Fibroblast of the aortic adventitia (primary cell): ENCODE measurements at places on chromosomes 1 and 21.

GRCh38 chr21:26715878-26716506, 129.2 kb downstream of the ADAMTS1 start:
- DNase-seq, result peak; percentile 69

DNA sequence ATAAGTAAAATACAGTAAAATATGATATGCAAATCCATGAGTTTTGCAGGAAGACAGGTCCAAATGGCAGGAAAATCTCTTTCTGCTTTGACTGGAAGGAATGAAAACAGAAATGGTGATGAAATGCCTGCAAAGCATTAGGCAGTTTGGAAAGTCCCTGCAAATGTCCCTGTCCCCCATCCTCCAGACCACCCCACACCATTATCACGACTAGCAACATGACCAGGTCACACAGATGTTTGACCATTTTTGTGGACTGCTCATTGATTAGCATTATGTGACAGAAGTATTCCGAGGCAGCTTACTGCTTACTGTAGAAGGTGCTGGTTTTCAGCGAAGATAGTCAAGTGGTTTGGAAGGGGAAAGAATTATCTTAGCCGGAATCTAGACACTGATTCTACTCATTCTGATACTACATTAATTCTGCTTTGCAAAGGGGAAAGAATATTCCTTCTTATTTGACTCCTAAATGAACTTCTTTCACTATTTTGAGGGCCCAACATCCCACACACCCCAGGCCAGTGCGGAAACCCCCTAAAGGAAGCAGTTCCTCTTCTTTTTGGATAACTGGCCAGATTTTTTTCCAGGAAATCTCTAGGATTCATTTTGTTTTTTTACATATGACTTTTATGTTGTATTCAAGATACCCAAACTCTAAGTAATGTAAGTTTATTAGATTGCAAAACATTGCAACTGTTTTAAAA, 9.5 kb upstream of the CR2 start:
- no peak for DNase-seq

GRCh38 chr1:18062185-18062584, 45.4 kb upstream of the IGSF21 start:
- DNase-seq, result no peak

- DNase-seq, result no peak
Observed at GRCh38 chr1:209406168-209406567, 177.3 kb upstream of the CAMK1G start.

DNA sequence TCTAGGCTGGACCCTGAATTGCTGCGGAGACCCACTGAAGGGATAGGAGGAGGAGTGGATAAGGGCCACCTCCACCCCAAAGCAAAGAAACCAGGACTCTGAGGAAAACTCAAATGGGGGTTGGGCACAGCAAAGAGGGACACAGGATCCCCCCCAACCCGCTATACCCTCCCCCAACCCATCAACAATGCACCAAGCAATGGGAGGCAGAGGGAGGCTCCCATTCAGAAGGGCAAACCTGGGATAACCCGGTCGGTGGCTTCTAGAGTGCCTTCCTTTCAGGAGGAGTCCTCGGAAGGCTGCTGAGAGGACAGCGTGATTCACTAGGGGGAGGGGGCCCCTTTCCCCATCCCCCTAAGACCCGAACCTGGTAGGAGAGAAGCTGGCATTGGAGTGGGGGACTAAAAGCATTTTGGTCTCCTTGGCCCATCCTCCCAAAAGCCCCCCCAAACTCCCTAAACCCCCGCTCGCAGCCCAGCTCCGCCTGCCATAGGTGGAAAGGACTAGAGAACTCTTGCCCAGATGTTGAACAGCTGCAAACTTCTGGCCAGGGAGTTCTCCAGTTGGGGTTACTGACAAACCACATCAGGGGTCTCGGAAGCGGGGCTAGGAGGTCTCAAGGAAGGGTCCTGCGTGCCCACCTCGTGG, 1.3 kb downstream of the MEF2D start:
- DNase-seq, result no peak

- DNase-seq, result no peak
Observed at GRCh38 chr1:242634732-242635131, 110.2 kb upstream of the PLD5 start.

DNA sequence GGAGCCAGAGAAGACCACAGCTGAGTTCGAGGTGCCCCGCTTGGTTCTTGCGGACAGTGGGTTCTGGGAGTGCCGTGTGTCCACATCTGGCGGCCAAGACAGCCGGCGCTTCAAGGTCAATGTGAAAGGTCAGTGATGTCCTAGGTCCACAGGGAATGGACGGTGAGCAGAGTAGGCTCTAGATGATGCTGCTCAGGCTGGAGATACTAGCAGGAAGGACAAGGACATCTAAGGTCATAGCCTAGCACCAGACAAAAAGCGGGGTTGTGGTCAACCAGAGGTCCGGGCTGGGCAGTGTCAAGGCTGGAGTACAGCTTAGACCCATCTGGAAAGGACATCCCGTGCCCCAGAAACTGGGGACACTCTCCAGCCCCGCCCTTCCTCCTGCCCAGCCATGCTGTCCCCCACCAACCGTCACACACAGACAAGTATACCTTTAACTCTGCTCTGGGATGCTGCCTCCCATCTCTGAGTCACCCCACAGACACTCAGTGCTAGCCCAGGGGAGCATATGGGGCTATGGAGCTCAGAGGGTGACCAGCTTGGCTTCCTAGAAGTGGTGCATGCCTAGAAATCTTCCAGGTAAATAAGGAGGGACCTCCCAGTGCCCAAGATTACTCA, 8.7 kb downstream of the TIE1 start:
- DNase-seq, result no peak

DNA sequence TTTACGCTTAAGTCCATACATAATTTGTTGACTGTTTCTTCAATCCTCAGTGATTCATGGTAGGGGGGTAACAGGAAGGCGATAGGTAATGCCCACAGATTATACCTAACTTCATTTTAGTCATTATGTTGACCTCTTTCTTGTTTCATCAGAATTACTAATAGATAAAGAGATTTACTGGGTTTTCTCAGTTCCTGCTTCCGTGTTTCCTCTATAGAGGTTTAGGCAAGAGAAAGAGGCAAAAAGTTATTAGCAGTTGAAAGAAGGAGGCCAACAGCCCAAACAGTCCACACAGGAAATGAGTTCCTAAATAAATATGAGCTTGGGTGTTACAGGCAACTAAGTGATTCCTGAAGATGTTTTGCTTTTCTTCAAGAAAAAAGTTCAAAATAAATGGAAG, 17.9 kb upstream of the CLCA1 start:
- no peak for DNase-seq

DNA sequence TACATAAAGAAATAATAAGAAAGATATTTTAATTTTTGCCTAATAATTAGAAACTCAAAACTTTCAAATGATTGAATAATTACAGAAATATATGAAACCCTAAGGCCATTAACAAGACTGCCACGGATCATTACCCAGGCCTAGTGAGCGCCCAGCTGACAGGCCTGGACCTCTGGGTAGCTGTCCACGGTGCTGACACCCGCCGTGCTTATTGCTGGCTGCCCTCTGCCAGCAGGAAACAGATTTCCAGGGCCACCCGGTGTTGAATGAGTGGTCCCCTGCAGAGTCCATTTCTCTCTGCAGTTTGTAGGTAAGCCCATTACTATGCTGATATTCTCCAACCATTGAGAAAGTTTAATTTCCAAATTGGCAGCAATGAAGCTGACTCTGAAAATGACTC, 254.4 kb upstream of the GJB5 start:
- peak; percentile 19 for DNase-seq

DNA sequence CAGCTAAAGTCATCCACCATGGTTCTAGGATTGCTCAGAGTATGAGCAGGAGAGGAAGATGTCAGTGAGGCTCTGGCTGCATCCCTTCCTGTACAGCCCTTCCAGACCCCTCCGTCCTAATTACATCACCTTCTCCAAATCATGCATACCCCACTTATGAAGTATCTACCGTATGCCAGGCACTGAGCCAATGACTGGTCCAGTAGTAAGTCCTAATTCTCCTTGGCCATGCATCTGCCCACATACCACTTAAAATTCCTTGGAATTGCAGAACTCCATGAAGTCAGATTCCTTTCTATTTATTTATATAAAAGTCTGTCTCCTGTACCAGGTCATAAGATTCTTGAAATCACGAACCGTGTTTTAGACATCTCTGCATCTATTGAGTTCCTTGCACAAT, 106.1 kb downstream of the SEC16B start:
- DNase-seq, result peak; percentile 17

DNA sequence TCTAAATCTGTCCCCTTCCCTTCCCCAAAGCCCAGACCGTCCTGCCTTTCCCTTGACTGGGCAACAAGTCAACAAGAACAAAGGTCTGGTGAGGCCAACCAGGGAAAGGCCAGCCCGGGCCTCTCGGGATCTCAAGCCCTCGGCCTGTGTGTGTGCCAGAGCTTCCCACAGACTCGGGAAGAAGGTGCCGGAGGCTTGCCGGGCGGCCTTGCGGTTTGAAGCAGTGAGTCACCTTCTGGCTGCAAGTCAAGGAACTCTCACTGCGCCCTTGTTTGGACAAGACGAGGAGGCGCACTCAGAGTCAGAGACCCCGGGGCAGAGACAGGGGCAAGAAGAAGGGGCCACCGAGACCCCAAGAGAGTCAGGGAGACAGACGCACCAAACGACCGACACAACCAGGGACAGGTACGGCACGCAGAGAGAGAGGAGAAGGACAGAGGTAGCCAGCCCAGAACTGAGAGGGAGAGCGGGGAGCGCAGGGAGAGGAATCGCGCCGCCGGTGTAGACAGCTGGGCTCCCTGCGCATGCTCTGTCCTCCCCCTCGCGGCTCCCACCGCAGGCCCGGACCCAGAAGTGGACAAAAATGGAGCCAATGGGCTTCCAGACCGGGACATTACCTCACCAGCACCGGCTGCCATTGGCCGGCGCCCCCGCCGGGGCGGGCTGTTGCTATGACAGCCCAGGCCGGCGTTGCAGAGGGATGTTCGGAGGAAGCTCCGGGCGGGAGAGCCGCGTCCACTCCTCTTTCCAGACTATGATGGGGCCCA, 66.6 kb upstream of the LAPTM5 start:
- DNase-seq, result peak; percentile 100

DNA sequence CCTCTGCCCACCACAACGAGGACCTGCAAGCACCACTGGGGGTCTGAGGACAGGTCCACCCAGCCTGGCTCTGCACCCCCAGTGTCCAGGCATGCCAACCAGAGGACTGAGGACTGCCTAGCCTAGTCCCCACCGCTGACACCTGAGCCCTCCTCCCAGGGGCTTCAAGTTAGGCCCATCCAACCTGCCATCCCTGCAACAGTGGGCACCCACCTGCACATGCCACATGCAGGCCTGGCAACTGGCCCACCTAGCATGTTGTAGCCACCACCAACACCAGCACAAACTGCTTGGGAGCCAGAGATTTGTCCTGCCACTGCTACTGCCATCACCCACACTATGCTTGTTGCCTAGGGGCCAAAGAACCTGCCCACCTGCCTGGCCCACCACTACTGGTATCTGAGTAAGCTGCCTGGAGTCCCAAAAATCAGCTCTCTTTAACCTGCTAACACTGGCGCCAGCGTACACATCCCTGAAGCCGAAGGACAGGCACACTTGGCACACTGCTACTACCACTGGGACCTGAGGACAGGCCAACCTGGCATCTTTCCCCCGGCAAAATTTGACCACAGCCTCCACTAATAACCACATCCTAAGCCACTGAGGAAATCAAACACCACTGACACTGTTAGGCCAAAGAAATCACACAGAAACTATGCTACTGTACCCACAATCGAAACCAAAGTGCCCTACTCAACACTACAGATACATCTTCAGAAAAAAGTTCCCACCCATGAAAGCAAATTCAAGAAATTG, 61.5 kb downstream of the PSMG1 start:
- no peak for DNase-seq

- DNase-seq, result no peak
Observed at GRCh38 chr21:31185663-31186062, 147.4 kb upstream of the KRTAP19-8 start.

DNA sequence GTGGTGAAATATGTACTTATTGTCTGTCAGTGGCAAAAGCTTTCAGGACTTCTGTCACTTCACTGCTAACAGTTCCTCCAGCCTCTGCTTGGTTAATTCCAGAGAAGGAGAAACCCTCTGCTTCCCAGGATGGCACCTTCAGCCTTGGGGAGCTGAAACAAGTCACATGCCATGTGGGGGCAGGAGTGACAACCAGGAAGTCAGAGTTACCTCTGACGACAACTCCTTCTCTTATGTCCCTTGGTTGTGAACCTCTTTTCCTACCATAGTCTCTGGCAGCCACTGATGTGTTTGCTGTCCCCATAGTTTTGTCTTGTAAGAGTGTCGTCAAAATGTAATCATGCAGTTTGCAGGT, 53.6 kb downstream of the FCRL5 start:
- no peak for DNase-seq

DNA sequence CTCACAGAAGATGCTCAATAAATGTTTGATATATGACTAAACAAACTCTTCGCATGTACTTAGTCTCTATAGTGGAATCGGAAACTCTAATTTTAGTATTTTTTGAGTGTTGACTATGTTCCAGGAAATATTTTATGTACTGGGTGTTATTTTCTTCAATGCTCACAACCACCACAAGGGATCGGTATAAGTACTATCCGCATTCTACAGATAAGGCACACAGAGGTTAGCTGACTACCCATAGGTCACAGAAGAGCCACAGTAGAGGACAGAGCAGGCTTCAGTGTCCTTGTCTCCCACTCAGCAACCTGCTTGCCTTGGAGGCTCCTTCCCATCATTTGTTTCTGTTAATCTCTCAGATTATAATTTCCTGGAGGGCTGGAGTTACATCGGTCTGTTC, 451.3 kb downstream of the OMA1 start:
- no peak for DNase-seq

DNA sequence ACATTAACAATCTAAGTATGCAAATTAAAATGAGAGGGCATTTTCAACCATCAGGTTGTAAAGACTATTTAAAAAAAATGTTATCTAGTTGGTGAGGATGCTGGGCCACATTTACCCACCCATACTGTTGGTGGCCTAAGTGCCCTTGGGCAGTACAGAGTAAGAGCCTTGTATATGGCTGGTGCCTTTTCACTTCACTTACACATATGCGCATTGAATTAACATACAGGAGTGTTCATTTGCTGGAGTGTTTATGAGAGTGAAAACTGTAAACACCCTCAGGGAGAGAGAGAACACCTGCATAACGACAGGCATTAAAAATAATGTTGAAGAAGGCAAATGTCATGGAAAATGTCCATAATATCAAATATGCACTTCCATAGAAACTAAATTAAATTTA, 427.1 kb downstream of the PCP4 start:
- no peak for DNase-seq

GRCh38 chr1:161954466-161954865, 69.2 kb downstream of the OLFML2B start:
- DNase-seq, result peak; percentile 58

DNA sequence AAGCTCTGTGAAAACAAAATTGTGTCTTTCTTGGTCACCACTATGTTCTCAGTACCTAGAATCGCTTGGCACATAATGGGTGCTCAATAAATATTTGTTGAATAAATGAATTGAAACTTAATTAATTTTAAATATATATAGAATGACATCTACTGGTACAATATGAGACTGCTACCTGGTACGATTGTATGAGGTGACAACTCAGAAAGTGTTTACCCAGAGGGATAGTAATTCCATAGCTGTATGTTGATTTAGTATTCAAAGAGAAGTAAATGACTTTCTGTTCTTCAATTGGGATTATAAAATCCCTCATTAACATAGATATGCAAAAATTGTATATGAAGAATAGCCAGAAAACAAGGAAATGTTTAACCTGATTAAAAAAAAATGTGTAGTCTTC, 128.7 kb downstream of the RPS6KC1 start:
- DNase-seq, result no peak

GRCh38 chr1:239240736-239241135, 145.6 kb upstream of the CHRM3 start:
- no peak for DNase-seq
